ENCODE measurements at places on chromosomes 7 and 10.

GRCh38 chr10:110323503-110323902, 18.8 kb upstream of the SMNDC1 start:
- DNase-seq = no peak

GRCh38 chr10:11865561-11865960, 42.4 kb downstream of the PROSER2 start:
- DNase-seq = no peak

DNA sequence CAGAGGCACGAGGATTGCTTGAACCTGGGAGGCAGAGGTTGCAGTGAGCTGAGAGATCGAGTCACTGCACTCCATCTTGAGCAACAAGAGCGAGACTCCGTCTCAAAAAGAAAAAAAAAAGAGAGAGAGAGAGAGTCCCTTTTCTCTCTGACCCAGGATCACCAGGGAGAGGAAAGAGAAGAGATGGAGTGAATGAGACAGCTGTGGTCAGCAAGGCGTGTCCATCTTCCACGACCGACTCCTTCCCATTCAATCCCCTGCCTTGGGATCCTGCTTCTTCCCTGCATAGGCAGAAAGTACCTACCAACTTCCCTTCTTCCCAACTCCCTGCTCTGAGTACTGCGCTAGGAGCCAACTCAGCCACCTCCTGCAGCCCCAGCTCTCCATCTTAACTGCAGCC, 5.2 kb upstream of the ZAN start:
- no peak for DNase-seq

DNA sequence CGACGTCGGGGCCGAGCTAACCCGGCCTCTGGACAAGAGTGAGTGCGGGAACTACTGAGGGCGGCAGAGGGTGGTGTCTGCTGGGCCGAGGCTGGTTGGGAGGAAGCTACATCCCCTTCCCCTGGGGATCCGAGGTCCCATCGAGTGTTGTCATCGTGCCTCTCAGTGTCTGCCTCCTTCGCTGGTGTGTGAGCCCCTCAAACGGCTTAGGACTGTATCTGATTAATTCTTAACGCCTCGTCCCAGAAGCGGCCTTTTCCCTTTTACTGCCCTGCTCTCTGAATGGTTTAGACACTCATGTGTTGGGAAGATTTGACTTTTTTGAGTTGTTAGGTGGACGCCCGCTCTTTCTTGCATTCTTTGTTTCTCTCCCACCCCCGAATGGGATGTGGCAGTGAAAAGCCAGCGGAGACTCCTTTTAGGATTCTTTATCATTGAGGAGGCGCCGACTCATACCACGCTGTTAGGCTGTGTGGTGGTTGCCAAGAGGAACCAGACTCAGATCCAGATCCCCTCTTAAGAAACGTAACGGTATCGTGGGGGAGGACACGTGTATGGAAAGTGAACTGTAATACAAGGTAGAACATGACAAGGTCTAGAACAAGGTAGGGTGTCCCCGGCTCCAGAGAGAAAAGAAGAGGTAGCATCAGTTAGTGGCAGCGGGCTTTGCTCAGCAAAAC, 631 bp downstream of the SUPV3L1 start:
- no peak for DNase-seq

DNA sequence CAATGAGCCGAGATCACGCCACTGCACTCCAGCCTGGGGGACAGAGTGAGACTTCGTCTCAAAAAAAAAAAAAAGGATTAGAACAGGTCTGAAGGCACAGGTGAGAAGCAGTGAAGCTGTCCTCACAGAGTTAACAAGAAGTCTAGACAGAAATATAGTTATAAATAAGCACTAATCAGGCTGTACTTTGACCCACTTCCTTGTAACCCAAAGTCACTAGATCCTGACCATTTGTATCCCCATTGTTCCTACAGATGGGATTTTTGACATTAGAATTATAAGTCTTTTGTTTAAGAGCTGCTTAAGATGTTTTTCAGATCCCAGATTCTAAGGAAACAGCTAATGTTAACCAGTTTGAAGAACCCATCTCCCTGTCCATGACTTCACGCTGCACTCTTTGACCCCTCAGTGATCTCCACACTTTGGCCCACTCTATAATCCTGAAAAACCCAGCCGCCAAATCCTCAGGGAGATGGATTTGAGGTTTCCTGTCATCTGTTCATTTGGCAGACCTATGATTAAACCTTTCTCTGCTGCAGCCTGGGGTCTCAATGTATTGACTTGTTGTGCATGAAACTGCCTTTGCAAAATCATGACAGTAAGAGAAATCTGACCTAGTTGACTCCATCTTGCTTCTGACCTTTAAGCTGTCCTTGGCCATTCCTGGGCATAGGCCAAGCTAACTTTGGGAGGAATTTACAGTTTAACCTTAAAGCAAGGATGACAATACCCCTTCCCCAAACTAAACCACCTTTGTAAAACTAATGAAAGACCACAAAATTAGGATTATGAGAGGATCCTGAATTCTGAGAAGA, 11.4 kb downstream of the SSMEM1 start:
- no peak for DNase-seq

DNA sequence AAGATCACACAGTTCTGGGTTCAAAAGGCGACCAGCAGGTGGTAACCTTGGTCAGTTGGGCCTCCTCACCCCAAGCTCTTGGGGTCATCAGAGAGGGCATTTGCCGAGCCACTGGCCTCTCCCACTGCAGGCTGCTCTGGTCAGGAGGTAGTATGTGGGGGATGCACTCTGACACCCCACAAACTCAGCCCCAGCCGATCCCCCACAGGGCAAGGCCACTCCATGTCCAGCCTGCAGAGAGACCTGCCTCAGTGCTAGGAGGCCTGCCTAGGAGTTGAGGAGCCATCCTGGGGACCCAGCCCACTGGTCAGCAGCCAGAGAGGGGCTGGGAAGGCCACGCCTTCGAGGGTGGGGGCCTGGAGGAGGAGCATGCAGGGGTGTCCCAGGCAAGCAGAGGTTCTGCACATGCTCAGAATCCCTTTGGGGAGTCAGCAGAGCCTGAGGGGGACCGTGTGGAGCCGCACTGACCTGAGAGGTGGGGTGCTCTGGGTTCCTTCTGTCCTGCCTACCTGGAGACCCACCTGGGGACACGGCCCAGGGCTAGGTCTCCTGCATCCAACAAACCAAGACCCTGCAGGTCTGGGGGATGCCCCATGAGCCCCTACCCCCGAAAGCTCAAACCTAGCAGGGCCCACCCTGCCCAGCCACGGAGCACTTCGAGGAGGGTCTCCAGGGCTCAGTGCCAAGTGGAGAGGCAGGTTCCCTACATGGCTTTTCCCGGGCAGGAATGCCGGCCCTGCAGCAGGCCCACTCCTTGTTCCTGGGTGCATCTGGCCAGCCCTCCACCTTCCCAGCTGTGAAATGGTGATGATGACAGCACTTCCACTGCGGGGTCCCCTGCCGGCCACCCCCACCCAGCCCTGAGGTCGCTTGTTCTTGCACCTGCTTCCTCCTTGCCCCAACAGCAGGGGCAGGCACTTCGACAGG, 58.5 kb downstream of the RASGEF1A start:
- DNase-seq = peak; percentile 12

Measured in activated B cell treated with CpG ODN at 0.5 μM for 24 hours (primary cell).